ENCODE measurements at places on chromosomes 3 and 15.

DNA sequence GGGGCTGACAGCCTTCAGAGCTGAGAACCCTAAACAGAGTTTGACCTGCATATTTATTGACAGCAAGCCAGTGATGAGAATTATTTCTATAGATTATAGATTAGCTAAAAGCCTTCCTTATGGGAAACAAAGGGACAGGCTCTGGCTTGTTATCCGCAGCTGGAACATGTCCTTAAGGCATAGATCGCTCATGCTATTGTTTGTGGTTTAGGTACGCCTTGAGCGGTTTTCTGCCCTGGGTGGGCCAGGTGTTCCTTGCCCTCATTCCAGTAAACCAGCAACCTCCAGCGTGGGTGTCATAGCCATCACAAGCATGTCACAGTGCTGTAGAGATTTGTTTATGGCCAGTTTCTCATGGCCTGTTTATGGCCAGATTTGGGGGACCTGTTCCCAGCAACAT, 10.2 kb upstream of the FAH start:
- no peak for DNase-seq

DNA sequence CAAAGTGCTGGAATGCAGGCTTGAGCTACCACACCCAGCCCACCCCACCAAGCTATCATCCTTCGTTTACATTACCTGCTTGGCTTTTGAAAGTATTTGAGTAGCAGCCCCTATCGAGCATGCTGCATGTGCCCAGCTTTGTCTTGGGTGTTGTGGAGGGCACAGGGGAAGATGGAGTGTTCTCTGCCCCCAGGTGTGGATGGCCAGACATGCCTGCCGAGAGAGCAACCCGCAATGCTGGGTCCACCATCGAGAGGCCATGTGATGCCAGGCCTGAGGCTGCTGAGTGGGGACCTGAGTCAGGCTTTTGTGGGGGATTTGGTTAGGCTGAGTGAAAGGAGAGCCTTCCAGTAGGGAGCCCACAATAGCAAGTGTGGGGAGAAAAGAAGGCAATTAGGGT, 25.9 kb downstream of the FOXL2NB start:
- no peak for DNase-seq

GRCh38 chr3:185631508-185632206, 45.6 kb downstream of the SENP2 start:
- DNase-seq: no peak

GRCh38 chr3:169658311-169658931, 5.1 kb downstream of the MECOM start:
- DNase-seq: no peak

- DNase-seq: no peak
These were observed 301.6 kb upstream of the TRIM42 start for GRCh38 chr3:140376136-140376889.

DNA sequence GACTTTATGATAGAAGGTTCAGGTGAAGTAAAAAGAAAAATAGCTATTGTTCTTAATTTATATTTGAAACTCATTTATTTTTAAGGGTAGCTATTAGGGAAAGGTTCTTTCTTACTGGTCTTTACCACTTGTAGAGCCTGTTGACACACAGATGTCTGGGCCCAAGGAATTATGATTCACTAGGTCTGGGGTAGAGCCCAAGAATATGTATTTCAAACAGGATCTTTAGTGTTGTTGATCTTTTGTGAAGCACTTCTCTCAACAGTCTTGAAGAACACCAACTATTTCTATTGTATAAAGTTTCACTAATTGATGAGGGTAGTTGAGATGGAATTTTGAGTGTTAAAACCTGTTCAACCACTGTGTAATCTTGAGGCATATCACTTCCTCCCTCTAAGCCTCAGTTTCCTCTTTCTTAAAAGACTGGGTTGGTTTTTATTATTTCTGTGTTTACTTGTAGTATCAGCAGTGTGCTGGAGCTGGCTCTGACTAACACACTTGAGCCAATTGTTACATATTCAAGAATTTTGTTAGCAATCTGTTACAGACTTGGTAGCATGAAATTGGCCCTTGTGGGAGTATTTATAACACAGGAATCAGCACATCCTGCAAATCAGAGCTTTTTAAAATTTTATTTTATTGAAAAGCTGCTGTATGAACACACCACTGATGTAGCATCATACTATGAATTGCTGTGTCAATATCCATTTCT, 155.9 kb downstream of the RBMS3 start:
- no peak for DNase-seq

DNA sequence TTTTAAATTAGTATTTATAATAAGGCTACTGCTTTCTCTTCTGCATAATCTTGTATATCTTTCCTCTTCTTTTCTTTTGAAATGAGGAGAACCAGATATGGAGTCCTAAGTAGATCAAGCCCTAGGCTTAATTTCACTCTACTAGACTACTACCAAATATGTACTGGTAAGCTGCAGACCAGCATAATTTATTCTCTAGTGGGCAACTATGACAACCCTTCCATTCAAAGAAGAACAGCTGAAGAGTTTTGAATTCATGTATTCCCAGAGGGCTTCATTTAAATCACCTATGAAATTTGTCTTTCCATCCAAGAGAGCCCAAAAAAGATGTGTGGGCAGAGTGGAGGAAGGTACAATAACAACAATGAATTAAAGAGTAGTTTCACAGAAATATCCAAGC, 10.0 kb downstream of the RAD18 start:
- DNase-seq: no peak

DNA sequence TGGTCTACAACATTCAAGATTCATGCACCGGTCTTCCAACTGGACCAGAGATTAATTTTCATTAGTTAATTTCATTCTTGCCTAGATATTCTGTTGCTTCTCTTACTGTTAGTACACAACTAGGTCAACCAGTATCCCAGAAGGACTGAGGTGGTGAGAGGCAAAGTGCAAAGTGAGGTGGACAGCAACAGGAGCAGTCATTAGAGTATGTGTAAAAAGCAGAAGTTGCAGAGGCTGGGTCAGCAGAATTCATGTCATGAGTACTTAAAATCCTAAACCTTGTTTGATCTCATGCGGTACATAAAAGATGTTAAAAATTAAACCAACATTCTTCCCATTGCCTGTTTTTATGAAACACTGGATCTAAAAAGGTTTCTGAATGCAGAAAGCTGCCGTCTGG, 46.7 kb downstream of the PARP14 start:
- no peak for DNase-seq

DNA sequence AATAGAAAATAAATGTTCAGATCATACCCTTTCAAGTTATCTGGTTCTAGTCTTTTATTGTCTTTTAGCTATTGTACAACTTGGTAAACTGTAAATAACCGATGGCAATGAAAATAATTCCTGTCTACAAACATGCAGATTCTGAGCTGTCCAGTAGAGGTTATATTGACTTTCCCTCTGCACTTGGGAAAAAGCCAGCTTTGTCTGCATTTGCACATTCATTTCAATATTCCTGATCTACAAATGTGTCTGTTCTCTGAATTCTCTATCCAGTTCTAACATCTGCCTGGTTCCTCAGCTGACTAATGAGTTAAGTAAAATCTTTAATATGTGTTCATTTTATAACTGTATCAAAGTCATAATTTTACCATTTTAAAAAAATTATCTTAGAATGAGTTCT, 408.5 kb downstream of the ERC2 start:
- no peak for DNase-seq

DNA sequence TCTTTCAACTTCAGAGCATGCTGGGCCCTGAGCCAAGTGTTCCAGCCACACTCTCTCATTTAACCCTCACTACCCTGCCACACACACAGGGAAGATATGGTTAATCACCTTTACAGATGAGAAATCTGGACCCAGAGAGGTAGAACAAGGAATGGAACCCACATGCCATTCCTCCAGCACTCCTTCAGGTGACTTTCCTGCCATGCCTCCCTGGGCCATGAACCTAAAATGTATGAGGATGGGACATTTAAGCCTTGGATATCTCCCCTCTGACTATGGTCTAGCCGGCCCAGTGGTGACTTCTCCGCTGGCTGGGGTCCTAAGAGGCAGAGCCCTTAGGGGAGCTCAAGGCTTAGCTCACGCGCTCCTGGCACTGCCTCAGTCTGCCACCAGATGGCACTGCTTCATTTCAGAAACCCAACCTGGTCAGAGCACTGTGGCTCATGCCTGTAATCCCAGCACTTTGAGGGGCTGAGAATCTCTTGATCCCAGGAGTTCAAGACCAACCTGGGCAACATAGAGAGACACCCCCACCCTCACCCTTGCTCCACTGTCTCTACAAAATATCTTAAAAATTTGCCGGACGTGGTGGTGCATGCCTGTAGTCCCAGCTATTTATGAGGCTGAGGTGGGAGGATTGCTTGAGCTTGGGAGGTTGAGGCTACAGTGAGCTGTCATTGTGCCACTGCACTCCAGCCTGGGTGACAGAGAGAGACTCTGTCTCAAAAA, 2.2 kb upstream of the DCAF1 start:
- DNase-seq: no peak

GRCh38 chr3:62261736-62262135, 111.6 kb downstream of the FEZF2 start:
- no peak for DNase-seq

- no peak for DNase-seq
These were observed 79.3 kb downstream of the EOMES start for GRCh38 chr3:27642796-27643195.

GRCh38 chr3:110533089-110533488, 538.5 kb upstream of the NECTIN3 start:
- no peak for DNase-seq

DNA sequence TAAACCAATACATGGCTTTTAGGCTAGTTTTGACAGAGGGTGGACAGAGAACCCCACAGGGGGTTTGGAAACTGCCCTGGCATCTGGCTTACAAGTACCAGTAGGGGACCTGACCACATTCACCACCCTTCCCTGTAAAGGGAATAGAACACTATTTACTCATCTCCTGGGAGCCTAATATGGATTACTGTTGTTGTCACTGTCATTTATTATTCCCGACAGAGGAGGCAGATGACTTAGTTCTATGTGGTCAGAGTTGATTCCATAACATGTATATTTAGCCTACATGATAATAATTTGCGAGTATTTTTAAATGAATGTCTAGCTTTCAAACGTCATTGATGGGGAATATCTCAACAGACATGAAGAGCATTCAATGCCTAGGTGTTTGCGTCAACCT, 15.9 kb downstream of the ZBTB38 start:
- DNase-seq: no peak

GRCh38 chr15:47887241-47887800, 170.0 kb downstream of the SEMA6D start:
- no peak for DNase-seq

DNA sequence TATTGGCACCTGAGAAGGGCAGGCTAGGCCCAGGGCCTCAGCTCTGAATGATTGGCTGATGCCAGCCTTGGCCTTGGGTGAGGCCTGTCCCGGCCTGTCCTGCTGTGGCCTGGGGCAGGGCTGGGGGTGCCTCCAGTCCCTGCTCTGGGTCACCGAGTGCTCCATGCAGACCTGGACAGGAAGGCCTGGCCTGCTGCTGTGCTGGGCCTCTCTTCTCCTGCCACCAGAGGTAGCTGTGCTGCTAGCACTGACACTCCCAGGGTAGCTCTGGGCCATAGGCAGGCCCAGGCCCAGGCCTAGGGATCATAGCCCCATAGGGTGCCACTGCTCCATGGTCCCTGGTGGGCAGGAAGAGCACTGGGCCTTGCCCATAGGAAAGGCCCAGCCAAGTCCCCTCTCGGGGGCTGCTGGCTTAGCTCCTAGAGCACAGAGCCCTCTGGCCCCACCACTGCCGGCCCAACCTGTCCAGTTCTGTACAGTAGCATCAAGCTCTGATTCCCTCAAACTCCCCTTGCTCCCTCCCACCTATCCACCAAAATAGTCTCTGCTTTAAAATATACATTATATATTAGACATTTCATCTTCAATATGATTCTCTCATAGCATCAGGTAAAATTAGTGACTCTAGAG, 18.2 kb downstream of the ABTB1 start:
- DNase-seq: no peak

DNA sequence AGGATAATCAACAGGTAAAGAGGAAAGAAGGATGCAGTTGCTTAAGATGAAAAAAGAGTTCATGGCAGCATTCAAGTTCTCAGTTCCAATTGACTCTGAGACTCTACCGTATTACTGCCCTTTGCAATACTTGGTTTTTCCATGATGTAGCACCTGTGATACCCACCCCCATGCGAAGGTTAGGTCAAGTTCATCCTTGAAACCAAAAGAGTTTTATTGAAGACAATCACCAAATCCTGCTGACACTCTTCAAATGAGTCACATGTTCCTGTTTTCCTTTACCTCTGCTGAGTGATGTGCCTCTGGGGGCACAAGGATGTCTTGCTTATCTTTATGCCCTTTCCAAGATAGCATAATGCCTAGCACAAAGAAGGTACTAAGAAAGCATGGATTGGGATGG, 111.3 kb upstream of the SLC7A14 start:
- no peak for DNase-seq

GRCh38 chr15:78204351-78205309, 29.7 kb downstream of the ACSBG1 start:
- no peak for DNase-seq

- DNase-seq: no peak
These were observed 27.0 kb downstream of the CCNL1 start for GRCh38 chr3:157132936-157133335.

DNA sequence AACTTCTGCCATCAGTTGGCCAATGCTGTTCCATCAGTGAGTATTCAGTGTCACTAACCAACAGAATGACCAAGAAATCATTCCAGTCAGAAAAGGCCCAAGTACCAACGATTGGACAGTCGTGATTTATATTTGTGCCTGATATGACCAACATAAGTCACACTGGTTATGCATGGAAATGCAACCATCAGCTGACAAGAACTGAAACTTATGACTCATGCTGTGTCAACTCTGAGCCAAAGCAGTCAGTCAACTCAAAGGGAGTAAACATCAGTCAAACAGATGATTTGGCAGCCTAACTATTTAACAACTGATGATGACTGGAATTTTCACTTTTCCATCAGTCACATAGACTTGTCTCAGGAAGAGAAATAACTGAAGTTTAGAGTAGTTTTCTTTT, 142.4 kb downstream of the ANXA2 start:
- no peak for DNase-seq

- DNase-seq: no peak
These were observed 138.4 kb downstream of the MOBP start for GRCh38 chr3:39605837-39606236.

- DNase-seq: no peak
These were observed 74.1 kb downstream of the DIPK2A start for GRCh38 chr3:144045766-144046165.

- DNase-seq: no peak
These were observed 692.7 kb downstream of the NTRK3 start for GRCh38 chr15:87563869-87564268.

DNA sequence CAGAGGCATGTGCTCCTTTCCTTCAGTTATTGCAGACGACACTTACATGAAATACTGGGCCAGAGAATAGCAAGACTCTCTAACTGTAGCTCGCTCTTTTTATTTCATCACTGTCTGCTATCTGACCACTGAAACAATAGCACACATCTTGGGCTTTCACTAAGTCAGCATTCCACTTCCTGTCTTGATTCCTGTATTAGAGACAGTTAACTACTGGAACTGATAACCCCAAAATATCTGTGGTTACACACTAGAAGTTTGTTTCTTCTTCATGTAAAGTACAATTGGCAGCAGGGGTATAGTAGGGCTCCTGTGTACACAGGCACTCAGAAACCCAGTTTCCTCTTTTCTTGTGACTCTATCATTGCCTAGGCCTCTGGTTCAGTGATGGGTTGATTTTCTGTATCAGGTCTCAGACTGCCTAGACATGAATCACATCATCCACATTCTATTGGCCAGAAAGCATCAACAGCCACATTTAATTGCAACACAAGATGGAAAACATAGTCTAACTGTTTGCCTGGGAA, 230.2 kb upstream of the CD96 start:
- no peak for DNase-seq
